Midbrain (tissue), 1 donor: ENCODE measurements at places on chromosomes 4 and X.
A peak's percentile ranks its signal among the peaks of the same experiment; 100 is the strongest.

DNA sequence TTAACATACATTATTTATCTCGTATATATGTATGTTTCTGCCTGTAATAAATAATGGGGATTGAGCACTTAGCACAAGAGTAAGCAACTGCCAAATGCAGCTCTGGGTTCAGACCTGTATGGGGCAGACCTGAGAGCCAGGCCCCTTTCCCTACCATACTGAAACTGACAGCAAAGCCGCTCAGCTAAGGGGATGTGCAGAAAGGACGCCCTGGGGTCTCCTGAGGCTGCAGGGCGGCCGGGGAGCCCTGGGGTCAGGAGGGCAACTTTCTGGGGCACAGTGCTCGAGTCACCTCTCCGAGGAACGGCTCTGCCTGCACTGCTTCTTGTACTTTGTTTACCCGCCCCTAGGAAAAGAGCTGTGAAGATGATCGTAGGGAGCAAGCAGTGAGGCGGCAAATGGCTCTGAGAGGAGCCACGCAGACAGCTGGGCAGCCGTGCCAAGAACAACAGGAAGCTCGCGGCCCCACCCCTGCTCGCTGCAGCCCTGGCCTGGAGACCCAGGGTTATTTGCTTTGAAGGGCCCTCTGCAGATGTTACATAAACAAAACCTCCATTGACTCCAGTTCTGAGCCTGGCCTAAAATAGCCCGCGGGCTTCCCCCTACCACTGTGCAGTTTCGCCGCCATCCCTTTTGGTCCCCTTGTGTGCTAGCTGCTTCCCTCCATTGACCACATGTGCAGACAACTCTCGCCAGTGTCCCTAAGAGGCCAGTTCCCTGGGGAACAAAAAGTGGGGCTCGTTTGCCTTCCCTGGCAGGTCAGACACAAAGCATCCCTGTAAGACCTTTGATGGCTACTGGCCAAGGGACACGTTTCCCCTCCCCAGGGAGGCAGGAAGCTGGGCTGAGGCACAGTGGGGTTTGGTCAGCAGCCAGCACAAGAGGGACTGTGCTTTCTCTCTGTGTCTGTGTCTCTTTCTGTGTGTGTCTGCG, 111.3 kb upstream of the LNX1 start:
- peak; percentile 64 for DNase-seq

GRCh38 chrX:73562984-73563737, at the start of gene CHIC1:
TSS of gene CHIC1 (plus strand) at chrX:73563197. CDS start at chrX:73563285, 88 bp downstream.
- DNase-seq: peak; percentile 75

DNA sequence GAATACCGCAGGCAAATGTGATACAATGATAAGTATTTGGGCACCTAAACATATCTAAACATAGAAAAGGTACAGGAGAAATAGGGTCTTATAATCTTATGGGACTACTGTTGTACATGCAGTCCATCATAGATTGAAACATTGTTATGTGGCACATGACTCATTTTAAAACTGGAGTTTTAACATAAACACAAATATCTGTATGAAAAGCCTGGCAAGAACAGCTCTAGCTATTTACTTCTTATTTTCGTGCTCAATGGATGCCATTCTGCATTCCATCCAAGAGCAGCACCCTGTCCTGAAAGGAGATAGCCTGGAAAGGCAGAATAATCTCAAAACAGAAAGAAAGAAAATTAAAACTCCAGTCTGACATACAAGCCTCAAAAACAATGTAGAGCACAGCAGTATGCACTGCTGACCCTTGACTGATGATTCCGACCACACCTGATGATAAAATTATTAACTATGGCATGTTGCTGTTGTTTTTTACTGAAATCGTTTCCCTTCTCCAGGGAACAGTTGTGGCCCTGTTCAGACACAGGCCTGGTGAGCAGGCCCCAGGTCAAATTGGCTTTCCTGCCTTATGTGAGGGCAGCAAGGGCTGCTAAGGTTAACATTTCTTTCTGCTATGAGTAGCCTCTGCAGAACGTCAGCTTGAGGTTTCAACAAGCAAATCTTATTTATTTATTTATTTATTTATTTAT, 152.7 kb downstream of the APBB2 start:
- DNase-seq: no peak

DNA sequence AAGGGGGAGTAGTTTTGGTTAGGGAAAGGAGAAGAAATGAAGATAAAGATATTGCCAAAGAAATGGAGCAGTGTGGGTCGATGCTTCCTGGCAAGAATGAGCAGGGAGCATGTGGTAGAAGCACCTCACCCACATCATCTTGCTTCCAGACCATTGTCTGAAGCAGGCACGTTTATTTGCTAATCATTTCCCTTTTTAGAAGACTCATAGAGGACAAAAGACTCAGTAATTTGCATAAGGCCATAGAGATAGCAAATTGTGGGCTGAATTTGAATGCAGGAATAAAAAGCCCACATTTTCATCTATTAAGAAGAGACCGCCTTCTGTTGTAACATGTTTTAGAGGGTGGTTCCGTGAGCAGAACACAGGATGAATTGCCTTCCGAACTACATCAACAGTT, 275.2 kb upstream of the FAT4 start:
- no peak for DNase-seq

GRCh38 chr4:38004887-38005286, 44.7 kb downstream of the PTTG2 start:
- no peak for DNase-seq

DNA sequence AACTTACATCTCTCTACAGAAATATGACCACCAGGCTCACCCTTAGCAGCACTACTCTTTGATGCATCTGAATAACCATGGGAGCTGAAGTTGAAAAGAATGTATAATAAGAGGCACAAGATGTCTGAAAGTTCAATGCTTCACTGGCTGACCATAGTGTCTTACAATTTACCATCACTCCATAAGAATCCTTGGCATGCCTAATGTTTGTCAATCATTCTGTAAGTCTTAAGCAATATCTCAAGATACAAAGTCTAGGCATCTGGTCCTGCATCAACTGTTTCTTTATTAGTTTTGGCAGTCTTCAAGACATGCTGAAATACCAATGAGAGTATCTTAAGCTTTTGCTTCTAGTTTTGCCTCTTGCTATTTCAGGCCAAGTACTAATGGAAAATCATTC, 755.5 kb downstream of the STIM2 start:
- no peak for DNase-seq

GRCh38 chr4:83828601-83829000, 292.7 kb downstream of the GPAT3 start:
- DNase-seq: no peak

DNA sequence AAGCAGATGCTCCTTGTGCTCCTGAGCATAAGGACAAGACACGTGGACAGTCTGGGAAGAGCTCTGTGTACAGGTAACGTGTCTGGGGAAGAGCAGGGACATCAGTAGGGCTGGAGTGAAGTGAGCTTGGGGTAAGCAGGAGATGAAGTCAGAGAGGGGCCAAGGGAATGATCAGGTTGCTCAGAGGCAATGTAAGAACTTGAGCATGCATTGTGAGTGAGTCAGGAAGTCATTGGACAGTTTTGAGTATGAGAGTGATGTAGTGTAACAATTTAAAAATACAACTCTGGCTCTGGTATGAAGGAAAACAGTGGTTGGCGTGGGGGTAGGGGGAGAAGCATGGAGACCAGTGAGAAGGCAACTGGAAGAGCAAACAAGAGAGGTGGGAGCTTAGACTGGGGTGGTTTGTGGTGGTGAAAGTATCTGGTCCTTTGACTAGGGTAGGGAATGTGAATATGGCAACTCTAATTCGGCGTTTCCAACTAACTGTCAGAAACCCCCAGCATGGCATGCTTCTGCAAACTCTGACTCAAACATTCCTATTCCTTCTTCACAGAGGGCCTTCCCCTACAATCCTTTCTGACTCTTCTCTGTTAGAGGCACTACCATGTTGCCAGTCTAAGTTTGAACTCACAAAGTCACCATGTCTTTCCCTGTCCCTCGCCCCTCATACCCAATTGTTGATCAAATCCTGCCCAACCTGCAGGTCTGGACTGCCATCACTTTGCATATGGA, 57.2 kb downstream of the STBD1 start:
- DNase-seq: no peak

DNA sequence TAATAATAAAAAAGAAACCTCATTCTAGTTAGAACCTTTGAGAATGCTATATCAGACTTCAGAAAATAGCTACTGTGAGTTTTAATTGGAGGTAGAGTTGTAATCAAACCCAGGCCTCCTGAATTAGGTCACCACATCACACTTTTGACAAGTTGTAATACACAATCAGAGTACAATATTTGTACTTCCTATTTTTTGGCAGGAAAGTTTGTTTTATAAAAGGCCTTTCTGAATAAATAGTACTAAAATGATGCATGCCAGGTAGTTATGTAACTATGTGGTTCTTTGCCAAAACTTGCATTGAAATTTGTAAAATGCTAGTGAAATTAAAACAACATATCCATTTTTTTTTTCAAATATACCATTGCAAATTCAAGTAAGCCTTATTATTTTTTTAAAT, 26.8 kb downstream of the ADH7 start:
- DNase-seq: no peak

- no peak for DNase-seq
These were observed 3.9 kb downstream of the HCFC1 start for GRCh38 chrX:153967536-153968224.

GRCh38 chr4:29467044-29467717, 1253.0 kb upstream of the PCDH7 start:
- no peak for DNase-seq

- DNase-seq: peak; percentile 54
These were observed 58.0 kb upstream of the DDX3X start for GRCh38 chrX:41275661-41276609.

GRCh38 chr4:4825431-4825830, 34.0 kb upstream of the MSX1 start:
- DNase-seq: no peak

GRCh38 chr4:113112338-113112978, 63.0 kb downstream of the ANK2 start:
- DNase-seq: no peak

DNA sequence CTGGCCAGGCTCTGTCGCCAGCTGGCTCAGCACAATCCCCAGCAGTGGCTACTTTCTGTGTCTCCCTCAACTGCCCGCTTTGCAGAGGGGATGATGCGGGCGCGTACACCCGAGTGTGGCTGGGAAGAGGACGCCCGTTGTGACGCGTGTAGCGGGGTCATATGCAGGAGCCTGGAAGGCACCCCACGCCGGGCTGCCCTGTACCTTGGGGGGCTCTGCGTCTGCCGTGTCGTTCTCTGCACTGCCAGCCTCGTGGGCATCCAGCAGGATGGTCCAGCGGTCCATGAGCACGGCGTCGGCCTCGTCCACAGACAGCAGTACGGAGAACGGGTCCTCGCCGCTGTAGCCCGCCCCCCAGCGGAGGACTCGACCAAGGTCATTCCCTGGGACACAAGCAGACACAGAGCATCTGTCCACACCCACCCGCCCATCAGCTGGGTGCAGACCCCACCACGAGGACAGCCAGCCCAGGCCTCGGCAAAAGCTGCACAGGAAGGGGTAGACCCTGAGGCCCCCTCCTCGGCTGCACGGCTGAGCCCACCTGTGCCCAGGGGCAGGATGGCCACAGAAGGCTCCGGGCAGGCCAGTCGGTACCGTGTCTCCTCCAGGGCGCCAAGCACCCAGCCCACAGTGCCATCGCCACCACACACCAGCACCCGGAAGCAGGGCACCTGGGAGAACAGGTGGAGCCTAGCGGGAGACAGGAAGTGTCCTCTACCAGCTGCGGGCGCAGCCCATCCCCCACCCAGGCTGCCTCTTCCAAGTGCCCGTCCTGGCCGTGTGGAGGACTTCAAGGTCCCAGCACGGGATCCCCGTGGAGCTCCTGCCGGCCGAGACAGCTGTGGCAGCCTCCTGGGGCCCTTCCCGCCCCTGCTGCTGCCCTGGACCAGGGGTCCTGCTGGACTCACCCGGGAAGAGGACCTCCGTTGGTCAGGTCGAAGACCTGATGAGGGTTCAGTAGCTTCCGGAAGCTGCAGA, 10.8 kb downstream of the DGKQ start:
- DNase-seq: no peak

GRCh38 chr4:68079928-68080327, 49.7 kb downstream of the TMPRSS11F start:
- DNase-seq: no peak

DNA sequence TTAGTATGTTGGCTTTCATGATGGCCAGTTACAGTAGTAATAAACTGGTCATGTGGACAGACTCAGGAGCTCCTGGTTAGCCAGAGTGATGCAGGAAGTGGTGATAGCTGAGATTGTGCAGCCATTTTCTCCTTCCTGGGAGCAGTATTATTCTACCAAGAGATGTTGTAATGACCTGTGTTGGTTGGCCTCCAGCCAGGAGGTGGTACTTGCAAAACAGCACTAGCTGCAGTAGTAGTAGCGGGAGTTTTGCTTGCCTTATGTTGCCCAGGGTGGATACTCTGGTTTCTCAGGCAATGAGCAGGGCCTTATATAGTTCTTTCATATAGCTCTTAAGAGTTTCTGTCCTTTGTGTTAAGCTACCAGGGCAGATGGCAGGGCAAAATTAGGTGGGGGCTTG, 998.8 kb downstream of the GLUD2 start:
- no peak for DNase-seq

- DNase-seq: no peak
These were observed 229.5 kb downstream of the SPCS3 start for GRCh38 chr4:176549161-176549865.

GRCh38 chr4:168841000-168841671, 168.9 kb downstream of the CBR4 start:
- peak; percentile 29 for DNase-seq

- DNase-seq: no peak
These were observed 28.8 kb upstream of the CXCL2 start for GRCh38 chr4:74127745-74128144.

GRCh38 chrX:37847733-37848197, 394 bp upstream of the DYNLT3 start:
- no peak for DNase-seq

GRCh38 chr4:5952286-5952974, 59.5 kb upstream of the CRMP1 start:
- no peak for DNase-seq

GRCh38 chr4:338759-339097, 1.1 kb downstream of the ZNF141 start:
- DNase-seq: no peak

GRCh38 chr4:61549336-61549735, 349.2 kb downstream of the ADGRL3 start:
- no peak for DNase-seq

DNA sequence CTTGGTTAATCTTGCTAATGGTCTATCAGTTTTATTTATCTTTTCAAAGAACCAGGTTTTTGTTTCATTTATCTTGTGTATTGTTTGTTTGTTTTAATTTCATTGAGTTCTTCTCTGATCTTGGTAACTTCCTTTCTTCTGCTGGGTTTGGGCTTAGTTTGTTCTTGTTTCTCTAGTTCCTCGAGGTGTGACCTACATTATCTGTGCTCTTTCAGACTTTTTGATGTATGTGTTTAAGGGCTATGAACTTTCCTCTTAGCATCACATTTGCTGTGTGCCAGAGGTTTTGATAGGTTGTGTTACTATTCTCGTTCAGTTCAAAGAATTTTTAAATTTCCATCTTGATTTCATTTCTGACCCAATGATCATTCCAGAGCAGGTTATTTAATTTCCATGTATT, 365.4 kb upstream of the GATB start:
- DNase-seq: no peak
